ENCODE measurements at places on chromosomes 3 and 15.
A peak's percentile ranks its signal among the peaks of the same experiment; 100 is the strongest.

DNA sequence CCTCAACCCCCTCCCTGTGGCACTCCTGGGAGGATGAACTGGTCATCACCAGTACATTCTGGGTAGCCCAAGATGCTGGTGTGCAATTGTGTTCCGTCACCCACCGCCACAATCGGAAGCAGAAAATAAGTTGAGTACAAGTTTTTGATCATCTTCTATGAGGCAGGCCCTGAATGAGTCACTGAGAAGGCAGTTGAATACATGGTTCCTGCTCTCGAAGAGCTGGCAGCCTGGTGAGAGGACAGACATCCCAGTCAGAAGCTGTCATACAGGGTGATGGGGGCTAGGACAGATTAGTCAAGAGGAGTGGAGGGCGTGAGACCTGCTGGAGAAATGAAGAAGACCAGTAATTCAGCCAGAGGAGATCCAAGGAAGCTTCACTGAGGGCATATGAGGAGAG is 6.2 kb downstream of the CEMIP start:
- DNase-seq, result no peak

- peak; percentile 7 for DNase-seq
Measured at GRCh38 chr3:197836244-197836643, 45.2 kb downstream of the LRCH3 start.

GRCh38 chr3:160927620-160928019 is 171.6 kb downstream of the PPM1L start:
- DNase-seq, result no peak

- DNase-seq, result no peak
Measured at GRCh38 chr3:170154569-170155143, 26.9 kb downstream of the PHC3 start.

Measured in NCI-H187 (cell line).